ENCODE measurements at places on chromosomes 4 and X. TPM values are rescaled to one million over a fixed set of nuclear protein-coding genes. Genes with fewer than 3 reads are reported as not detected.

AKAP4 gene
- not detected for total RNA-seq

- no peak overlapping the region for H3K4me3 ChIP-seq
- peaks cover 8% of the 10 kb centered on the region for H3K4me1 ChIP-seq
- no peak for DNase-seq
- H3K27me3 ChIP-seq = peaks cover 3% of the 10 kb centered on the region
- H3K36me3 ChIP-seq = peaks cover 9% of the 10 kb centered on the region
Observed at GRCh38 chr4:139403462-139403861, 50.5 kb upstream of the RAB33B start.

SPATA4 gene
- total RNA-seq = not detected

SLC6A14 gene
- total RNA-seq = not detected

- peaks cover 4% of the 10 kb centered on the region for H3K36me3 ChIP-seq
- no peak overlapping the region for H3K27ac ChIP-seq
- peak; percentile 43 for DNase-seq
- H3K27me3 ChIP-seq = peaks cover 33% of the 10 kb centered on the region
- peak overlapping the region; percentile 90 for H3K4me3 ChIP-seq
Observed at GRCh38 chr4:150581641-150582051, 305 bp upstream of the MAB21L2 start.

DNA sequence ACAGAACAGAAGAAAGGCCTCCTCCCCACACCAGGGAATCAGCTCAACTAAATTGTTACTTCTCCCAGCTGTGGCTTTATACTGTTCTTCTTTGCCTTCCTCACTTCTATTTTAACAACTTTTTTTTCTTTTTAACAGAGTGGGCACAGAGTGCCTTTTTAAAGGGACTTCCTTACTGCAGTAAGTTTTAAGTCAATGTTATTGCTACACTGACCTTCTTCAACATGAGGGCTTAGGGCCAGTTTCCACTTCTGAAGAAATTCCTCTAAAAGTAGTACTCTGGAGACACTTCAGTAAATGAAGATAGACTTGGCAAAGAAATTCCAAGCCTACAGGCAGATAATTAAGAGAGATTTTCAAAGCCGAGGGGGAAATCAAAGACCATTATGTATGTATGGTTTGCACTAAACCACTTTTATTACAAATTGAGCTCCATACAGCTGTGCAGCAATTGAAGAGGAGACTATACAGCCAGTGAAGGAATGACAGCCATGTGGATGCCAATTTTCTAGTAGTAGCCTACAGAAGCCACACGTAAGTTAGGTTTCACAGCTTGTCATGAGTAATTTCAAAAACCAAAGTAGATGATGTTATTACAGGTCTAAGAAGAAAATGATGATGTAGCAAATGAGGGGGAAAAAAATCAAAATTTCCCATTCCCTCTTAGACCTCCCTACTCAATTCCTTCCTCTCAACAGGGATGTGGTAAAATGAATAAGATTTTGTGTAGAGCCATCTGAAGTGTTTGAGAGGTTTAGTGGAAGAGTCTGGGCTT is 36.9 kb upstream of the RASGEF1B start:
- no peak for DNase-seq
- H3K27ac ChIP-seq = no peak overlapping the region
- H3K27me3 ChIP-seq = peaks cover 2% of the 10 kb centered on the region
- no peaks in the 10 kb centered on the region for H3K36me3 ChIP-seq
- no peak overlapping the region for H3K4me3 ChIP-seq

- no peak for DNase-seq
- H3K4me1 ChIP-seq = no peaks in the 10 kb centered on the region
- no peaks in the 10 kb centered on the region for H3K36me3 ChIP-seq
Observed at GRCh38 chr4:91812319-91812718, 491.4 kb upstream of the GRID2 start.

SYP gene
- total RNA-seq = 1.8 TPM

CPLX1 gene
- 0.46 TPM for total RNA-seq

Data from endothelial cell (in vitro differentiated cells).